Breast epithelium (tissue), 4 donors: ENCODE measurements at places on chromosomes 7 and 10. TPM values are rescaled to one million over a fixed set of nuclear protein-coding genes. Genes with fewer than 3 reads are reported as not detected.

Gene TDRD1
- under 0.01 TPM for total RNA-seq

Gene ANKRD2
- total RNA-seq, result not detected

Gene RGR
- 0.59 TPM for total RNA-seq

GRCh38 chr7:157755741-157756140, 418.9 kb downstream of the DNAJB6 start:
- DNase-seq, result no peak
- H3K4me1 ChIP-seq, result no peaks in the 10 kb centered on the region
- no peaks in the 10 kb centered on the region for H3K27me3 ChIP-seq
- H3K4me3 ChIP-seq, result no peak overlapping the region
- no peaks in the 10 kb centered on the region for H3K36me3 ChIP-seq

Gene MAP3K8
- 45.9 TPM for total RNA-seq

Gene CCDC3
- total RNA-seq, result 13.0 TPM

DNA sequence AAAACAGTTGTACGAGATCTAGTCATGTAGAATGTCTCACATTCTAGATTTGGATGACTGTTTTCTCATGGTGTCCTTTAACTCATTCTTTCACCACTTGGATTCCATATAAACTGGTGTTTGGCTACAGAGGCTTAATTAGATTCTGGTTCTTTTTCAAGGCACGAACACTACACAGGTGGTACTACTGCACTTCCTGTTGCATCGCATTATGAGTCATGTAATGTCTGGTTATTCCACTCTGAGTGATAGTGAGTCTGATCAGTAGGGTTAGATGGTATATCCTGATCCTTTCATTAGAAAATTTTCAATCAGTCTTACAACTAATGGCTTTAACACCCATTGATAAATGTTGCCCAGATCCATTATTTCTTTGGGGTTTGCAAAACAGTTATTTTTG, 11.2 kb upstream of the AKAP9 start:
- no peaks in the 10 kb centered on the region for H3K36me3 ChIP-seq
- DNase-seq, result no peak

DNA sequence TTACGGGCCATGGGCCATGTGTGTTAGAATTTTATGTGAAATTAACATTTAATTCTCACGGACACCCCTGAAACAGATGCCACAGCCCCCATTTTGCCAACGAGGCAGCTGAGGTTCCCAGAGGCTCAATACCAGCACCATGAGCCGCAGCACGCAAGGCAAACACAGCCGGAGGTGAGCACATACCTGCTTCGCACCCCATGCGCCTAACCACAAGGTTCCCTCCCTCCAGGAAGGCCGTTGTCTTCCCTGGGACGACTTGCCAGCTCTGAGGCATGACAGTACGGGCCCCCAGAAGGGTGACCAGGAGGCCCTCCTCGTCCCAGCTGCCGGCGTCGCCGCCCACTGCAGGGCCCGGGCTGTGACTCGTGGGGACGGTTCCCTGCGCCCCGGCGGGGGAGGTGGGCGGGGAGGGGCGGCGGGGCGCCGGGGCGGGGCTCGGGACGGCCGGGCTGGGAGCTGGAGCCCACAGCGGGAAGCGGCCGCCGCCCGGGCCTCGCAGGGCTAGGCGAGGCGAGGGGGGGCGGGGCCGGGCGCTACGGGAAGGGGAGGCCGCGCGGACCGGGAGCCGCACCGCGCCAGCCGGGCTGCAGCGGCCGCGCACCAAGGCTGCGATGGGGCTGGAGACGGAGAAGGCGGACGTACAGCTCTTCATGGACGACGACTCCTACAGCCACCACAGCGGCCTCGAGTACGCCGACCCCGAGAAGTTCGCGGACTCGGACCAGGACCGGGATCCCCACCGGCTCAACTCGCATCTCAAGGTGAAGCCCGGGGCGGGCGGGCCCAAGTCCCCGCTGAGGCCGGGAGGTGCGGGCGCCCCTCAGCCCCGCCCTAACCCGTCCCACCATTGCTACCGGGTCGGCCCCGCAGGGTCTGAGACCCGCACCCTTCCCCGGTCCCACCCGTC, at the start of gene CAV2:
TSS of gene CAV2 (plus strand) at position 571 of the 910 bp plus-strand sequence. CDS start at position 615, 44 bp downstream.
- H3K27me3 ChIP-seq, result no peaks in the 10 kb centered on the region
- peak; percentile 62 for DNase-seq
- H3K36me3 ChIP-seq, result no peaks in the 10 kb centered on the region
- H3K4me3 ChIP-seq, result peak within 1 kb of the TSS; percentile 81
- H3K4me1 ChIP-seq, result no peaks in the 10 kb centered on the region

GRCh38 chr10:99456931-99457288, 26.5 kb upstream of the GOT1 start:
- H3K27ac ChIP-seq, result no peak overlapping the region
- DNase-seq, result no peak
- no peaks in the 10 kb centered on the region for H3K36me3 ChIP-seq
- no peak overlapping the region for H3K4me3 ChIP-seq
- peaks cover 15% of the 10 kb centered on the region for H3K27me3 ChIP-seq
- H3K4me1 ChIP-seq, result no peaks in the 10 kb centered on the region

DNA sequence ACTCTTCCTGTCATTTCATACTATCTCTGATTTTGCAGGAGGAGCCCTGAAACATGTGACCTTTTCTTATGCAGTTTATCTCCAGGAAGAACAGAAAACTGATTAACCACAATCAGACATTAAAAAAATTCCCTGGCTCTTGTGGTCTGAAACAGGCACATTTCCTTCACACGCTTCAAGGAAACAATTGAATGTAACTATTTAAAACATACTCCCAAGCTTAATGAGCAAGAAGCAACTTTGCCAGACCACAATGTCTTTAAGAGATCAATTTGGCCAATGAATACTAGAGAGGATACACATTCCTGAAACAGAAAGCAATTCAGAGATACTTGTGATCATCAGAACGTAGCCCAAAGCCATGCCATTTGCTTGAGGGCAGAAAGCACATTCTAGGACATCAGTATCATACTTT, 65.8 kb downstream of the PIP4K2A start:
- no peaks in the 10 kb centered on the region for H3K36me3 ChIP-seq
- no peak overlapping the region for H3K4me3 ChIP-seq
- H3K27ac ChIP-seq, result no peak overlapping the region

DNA sequence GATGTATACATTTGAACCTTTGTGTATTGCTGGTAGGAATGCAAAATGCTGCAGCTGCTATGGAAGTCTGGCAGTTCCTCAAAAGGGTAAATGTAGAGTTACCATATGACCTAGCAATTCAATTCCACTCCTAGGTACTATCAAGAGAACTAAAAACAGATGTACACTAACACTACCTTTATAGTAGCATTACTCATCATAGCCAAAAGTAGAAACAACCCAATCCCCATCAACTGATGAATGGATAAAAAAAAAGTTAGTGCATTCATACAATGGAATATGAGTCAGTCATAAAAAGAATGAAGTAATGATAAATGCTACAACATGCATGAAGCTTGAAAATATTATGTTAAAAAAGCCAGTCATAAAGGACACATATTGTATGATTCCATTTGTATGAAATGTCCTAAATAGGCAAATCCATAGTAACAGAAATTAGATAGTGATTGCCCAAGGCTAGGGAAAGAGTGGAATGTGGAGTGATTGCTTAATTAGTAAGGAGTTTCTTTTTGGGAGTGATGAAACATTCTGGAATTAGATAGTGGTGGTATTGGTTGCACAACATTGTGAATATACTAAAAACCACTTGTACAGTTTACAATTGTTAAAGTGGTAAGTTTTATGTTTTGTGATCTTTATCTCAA, 96.4 kb upstream of the AOAH start:
- no peaks in the 10 kb centered on the region for H3K36me3 ChIP-seq
- H3K27me3 ChIP-seq, result no peaks in the 10 kb centered on the region
- no peak for DNase-seq
- H3K4me1 ChIP-seq, result no peaks in the 10 kb centered on the region

- no peaks in the 10 kb centered on the region for H3K27me3 ChIP-seq
- DNase-seq, result no peak
- H3K36me3 ChIP-seq, result no peaks in the 10 kb centered on the region
- no peak overlapping the region for H3K27ac ChIP-seq
Measured at GRCh38 chr7:80150611-80151273, 16.1 kb downstream of the GNAI1 start.

DNA sequence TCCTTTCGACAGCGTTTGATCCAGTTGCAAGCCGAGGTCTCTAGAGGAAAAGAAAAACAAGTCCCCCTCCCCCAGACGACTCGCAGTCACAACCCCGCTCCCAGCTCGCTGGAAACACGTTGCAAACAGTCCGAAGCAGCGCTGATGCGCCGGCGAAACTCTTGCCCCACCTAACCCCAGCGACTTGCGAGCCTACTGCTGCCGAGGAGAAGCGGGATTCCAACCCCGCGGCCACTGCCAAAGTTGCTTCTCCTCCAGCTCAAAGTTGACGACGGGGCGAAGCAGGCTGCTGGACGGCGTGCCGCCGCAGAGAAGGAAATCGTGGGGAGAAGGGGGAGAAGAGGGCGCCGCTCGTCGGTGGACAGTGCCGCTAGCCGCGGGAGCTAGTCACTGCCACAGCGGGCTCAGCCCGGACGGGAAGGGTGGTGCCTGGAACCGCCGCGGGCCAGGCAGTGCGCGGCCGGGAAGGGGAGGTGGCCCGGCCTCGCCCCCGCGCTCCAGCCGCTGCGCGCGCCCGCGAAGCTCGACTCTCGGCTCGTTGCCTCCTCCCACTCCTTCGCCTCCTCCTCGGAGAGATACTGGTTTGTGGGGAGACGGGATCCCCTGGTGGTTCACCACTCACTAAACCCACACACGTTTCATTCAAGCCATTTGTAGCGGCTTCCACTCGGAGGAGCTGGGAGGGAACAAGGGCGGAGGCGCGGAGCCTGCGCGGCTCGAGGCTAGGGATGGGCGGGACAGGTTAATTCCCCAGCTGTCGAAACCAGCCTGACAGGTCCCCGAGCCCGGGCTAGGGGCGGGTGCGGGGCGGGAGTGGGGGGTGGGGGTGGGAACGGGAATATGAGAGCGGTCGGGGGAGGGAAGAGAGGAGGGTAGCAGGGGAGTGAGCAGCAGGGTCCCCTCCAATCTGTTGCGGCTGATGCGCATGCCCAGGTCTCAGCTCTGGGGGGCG, at the start of gene GPR37:
TSS of gene GPR37 (minus strand) at position 392 of the 952 bp plus-strand sequence. CDS start 816 bp downstream, outside the sequence.
- H3K27me3 ChIP-seq, result no peaks in the 10 kb centered on the region
- H3K4me1 ChIP-seq, result no peaks in the 10 kb centered on the region
- peak within 1 kb of the TSS; percentile 71 for H3K4me3 ChIP-seq
- H3K36me3 ChIP-seq, result no peaks in the 10 kb centered on the region

DNA sequence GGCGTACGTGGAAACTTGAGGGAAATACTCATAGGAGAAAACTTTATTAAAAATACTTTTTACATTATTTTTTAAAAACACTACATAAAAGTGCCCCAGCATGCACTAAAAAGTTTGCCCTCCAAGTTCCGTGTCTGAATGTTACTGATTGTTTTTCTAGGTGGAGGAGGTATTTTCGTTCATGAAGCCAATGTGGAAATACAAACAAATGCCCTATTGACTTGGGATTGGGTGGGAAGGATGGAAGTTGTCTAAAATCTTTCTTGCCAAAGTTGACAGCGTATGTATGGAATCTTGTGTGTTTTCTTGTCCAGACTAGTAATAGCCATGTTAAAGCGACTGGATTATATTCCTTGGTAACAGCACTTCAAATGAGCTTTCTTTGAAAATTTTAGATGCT, 1.2 kb downstream of the PROSER2 start:
- H3K27me3 ChIP-seq, result no peaks in the 10 kb centered on the region
- H3K4me3 ChIP-seq, result peak overlapping the region; percentile 93
- DNase-seq, result no peak
- no peak overlapping the region for H3K27ac ChIP-seq
- no peaks in the 10 kb centered on the region for H3K4me1 ChIP-seq

GRCh38 chr7:158296798-158297104, 290.9 kb downstream of the PTPRN2 start:
- H3K36me3 ChIP-seq, result no peaks in the 10 kb centered on the region
- no peak overlapping the region for H3K4me3 ChIP-seq
- H3K27ac ChIP-seq, result no peak overlapping the region
- H3K4me1 ChIP-seq, result no peaks in the 10 kb centered on the region
- no peak for DNase-seq
- no peaks in the 10 kb centered on the region for H3K27me3 ChIP-seq

DNA sequence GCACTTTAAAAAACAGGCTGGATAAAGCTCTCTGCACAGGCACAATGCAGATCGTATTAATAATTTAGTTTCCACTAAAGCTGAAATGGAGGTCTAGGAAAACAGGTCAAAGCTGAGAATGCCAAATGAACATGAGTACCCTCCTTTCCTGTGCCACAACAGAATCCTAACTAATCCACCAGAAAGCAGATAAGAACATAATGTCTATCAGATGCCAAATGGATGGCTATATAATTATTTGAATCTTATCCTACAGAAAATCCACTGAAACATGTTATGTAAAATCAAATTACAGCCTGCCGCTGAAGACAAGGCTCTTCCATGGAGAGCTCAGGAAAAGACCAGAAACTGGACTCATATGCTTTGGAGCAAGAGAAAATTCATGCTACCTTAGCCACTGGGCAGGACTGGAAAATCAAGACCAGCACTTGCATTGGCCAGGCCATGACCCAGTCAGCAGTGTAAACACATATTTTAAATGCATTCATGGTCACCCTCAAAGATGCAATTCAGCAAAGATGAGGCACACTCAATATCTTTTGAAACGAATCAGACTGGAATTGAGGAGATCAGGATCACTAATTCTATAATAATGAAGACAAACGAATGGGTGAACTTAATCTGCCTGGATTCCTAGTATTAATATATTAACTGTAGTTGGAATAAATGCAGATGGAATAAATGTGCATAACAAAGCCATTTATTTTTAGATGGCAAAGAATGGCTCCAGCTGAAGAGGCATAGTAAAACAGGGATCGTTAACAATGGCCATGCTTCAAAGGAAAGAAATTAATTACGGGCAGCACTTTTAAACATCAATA, 13.2 kb downstream of the ANK3 start:
- no peaks in the 10 kb centered on the region for H3K36me3 ChIP-seq
- no peak overlapping the region for H3K4me3 ChIP-seq
- no peak for DNase-seq
- H3K27ac ChIP-seq, result no peak overlapping the region
- H3K4me1 ChIP-seq, result no peaks in the 10 kb centered on the region

GRCh38 chr7:80593869-80594586, 44.4 kb upstream of the CD36 start:
- no peaks in the 10 kb centered on the region for H3K27me3 ChIP-seq
- no peak overlapping the region for H3K4me3 ChIP-seq
- H3K27ac ChIP-seq, result no peak overlapping the region

DNA sequence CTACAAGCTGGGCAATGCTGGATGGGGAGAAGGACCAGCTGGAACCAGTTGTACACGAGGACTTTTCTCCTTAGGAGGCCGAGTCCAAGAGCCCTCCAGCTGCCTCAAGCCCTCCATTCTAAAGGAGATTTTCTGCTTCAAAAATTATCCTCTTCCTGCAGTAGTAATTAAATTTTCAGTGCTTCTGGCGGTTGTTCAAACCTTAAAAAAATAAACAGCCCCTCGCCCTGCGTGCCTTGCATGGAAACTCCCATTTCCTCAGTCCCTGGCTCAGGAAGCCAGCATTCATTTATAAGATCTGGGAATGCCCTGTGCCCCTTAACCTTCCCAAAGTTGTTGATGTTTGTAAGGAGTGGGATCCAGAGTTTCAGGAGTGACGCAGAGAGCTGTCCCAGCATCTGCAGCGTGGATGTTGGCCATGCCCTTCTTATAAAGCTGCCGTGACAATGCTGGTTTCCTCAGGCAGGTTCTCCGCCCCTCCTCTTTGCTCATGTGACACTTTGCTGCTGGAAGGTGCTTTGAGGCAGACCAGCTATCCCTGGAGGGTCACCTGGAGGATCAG, 24.0 kb upstream of the ACTR3B start:
- no peak overlapping the region for H3K27ac ChIP-seq
- DNase-seq, result no peak
- no peaks in the 10 kb centered on the region for H3K36me3 ChIP-seq
- no peaks in the 10 kb centered on the region for H3K27me3 ChIP-seq
- H3K4me1 ChIP-seq, result no peaks in the 10 kb centered on the region
- no peak overlapping the region for H3K4me3 ChIP-seq

GRCh38 chr10:10294881-10295529, 722.7 kb upstream of the CELF2 start:
- no peak overlapping the region for H3K4me3 ChIP-seq
- no peaks in the 10 kb centered on the region for H3K27me3 ChIP-seq
- no peak overlapping the region for H3K27ac ChIP-seq
